ENCODE measurements at places on chromosomes 4 and X. TPM values are rescaled to one million over a fixed set of nuclear protein-coding genes. Genes with fewer than 3 reads are reported as not detected.

- peak; percentile 41 for DNase-seq
Measured at GRCh38 chr4:1356181-1356998, 9.4 kb downstream of the UVSSA start.

GRCh38 chrX:107691024-107691448 lies 62.7 kb downstream of the PRPS1 start:
- DNase-seq: no peak

DNA sequence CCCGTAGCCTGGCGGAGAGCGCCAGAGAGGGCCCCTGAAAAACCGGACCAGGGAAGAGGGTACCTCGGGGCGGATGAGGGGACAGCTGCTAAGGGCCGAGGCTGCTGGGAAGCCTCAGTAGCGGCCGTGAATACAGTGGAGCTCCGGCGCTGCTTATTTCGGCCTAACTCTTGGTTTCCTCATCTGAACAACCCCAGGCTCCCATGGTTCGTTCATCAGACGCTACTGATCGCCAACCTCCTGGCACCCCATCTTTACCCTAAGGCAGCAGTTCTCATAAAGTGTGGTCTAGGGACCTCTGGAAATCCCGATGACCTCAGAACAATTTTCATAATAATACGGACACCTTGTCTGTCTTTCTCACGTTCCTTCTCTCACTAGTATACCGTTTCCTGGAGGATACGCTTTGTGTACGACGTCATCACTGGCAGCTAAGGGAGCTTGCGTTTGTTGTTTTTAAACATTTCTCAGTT lies 645 bp upstream of the RAB28 start:
- no peak for DNase-seq

- DNase-seq: peak; percentile 10
Measured at GRCh38 chr4:108314900-108315589, 146.3 kb upstream of the LEF1 start.

HTR2C gene
- not detected for total RNA-seq

PABPC1L2A gene
- not detected for total RNA-seq

DNA sequence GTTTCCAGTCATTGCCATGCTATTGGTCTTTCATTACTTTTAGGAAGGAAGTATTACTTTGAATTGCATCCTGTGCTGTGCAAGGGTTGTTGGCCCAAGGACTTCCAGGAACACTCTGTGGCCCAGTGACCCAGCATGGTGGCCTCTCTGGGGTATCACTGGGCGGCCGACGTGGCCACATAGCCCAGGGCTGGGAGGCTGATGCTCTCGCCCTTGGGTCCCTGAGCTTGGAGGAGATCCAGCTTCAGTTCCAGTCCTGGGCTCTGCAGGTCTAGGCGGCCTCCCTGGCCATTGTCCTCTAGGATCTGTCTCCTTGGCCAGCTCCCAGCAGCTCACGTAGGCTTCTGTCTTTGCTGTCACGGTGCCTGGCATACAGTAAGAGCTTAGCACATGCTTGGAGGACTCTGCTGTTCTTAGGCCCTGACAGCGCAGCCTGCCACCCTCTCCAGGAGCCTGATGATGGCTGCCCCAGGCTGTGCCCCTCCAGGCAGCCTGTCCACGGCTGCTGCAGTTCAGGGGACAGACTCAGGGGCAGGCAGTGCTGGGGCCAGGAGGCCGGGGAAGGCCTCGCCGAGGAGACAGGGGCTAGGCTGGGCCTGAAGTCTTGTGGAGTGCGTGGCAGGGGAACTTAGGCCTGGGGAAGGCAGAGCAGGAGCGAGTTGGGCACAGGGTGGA lies 42.2 kb downstream of the SORCS2 start:
- no peak for DNase-seq

ZMAT1 gene
- 2.7 TPM for total RNA-seq

- no peak for DNase-seq
Measured at GRCh38 chr4:101198682-101199339, 148.5 kb downstream of the PPP3CA start.

DNA sequence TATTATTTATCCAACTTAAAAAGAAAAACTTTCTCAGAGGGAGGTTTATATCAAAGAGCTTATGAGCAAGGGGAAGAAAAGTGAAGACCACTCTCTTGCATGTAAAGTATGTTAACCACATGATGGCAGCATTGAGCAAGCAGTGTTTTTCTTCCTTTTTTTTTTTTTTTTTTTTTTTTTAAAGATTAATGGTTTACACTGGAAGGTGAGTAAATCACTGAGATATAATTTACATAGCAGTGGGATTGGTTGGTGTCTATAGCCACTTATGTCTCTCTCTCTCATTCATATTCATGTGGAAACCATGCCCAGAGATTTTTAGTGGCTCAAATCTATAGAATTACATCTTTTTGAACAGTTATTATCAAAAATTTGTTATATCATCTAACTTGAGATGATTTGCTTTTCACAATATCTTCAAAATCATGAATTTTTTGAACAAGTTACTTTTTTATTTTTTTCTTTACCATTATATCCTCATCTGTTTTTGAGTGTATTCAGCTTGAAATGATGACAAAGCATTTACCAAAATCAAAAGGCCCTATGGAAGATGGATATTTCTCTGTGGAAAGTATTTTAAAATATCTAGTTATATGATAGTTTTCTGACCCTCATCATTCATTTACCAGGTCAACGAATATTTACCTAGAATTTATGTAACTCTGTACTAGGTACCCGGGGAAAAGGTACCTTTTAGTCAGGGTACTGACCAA lies 31.6 kb downstream of the MTHFD2L start:
- no peak for DNase-seq
